ENCODE measurements at places on chromosomes 2 and 18.

- DNase-seq, result no peak
Observed at GRCh38 chr2:98763209-98763951, 32.4 kb upstream of the MGAT4A start.

GRCh38 chr2:172440795-172441194 lies 13.4 kb downstream of the ITGA6 start:
- DNase-seq, result no peak

GRCh38 chr2:219544567-219544966 lies 739 bp downstream of the TMEM198 start:
- no peak for DNase-seq

GRCh38 chr2:85088921-85089320 lies 44.3 kb upstream of the TCF7L1 start:
- no peak for DNase-seq

- no peak for DNase-seq
Observed at GRCh38 chr2:29449499-29449898, 334.3 kb downstream of the CLIP4 start.

GRCh38 chr2:20080839-20081415 lies 29.5 kb upstream of the LAPTM4A start:
- DNase-seq, result no peak

DNA sequence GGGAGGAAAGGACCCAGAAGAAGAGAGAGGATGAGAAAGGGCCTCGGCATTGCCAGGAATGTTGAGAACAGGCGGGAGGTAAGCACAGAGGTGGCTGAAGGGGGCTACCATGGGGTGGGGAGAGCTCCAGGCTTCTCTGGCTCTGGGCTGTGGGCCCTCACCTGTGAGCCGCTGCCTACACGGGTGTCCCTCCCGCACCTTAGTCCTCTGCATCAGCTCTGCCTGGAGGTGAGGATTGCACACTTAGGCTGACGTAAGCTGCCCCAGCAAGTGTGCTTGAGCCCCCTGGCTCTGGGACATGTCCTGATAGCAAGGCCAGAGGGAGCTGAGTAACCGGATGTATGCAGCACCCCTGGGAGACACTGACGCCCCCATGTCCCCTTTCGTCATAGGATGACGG lies 33.9 kb downstream of the TMEM18 start:
- DNase-seq, result no peak

DNA sequence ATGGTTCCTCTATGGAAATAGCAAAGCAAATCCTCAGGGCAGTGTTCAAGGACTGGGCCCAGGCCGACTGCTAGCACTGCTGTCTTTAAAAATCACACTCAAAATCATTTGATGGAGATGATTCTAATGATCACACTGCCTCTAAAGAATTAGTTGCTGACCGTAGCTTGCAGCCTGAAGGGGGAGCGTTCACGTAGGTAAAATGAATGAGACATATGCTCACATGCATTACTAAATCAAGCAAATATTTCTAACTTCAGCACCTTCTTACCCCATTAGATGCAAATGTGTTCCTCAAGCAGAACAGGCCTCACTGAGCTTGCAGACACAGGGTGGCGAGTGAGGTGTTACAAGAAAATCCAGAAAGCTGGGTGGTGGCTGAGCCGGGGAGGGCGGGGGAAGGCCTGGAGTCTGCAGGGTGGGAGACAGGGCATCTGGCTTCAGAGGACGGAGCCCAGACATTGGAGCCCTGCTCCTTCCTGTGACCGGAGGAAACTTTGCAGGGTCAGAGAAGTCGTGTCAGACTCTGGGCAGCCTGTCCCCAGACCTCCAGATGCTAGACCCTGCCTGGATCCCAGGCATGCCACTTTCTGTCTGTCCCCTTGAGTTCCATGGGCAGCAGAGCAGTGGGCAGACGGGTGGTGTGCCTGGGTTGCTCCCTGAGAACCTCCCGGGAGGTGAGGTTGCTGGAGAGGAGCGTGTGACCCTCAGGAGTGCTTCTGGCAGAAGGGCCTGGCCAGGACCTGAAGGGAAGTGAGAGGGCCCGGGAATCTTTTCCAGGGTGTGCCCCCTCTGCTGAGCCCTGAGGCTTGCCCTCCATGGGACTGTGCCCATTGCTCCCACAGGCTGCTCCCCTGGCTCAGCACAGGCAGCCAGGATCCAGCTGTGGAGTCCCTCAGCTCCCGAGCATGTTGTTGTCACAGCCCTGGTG lies 7.1 kb upstream of the NPPC start:
- no peak for DNase-seq

- DNase-seq, result no peak
Observed at GRCh38 chr18:34600874-34601656, 109.0 kb upstream of the DTNA start.

GRCh38 chr2:206031162-206031784 lies 54.7 kb downstream of the INO80D start:
- DNase-seq, result no peak
